ENCODE measurements at places on chromosomes 2 and 18.

DNA sequence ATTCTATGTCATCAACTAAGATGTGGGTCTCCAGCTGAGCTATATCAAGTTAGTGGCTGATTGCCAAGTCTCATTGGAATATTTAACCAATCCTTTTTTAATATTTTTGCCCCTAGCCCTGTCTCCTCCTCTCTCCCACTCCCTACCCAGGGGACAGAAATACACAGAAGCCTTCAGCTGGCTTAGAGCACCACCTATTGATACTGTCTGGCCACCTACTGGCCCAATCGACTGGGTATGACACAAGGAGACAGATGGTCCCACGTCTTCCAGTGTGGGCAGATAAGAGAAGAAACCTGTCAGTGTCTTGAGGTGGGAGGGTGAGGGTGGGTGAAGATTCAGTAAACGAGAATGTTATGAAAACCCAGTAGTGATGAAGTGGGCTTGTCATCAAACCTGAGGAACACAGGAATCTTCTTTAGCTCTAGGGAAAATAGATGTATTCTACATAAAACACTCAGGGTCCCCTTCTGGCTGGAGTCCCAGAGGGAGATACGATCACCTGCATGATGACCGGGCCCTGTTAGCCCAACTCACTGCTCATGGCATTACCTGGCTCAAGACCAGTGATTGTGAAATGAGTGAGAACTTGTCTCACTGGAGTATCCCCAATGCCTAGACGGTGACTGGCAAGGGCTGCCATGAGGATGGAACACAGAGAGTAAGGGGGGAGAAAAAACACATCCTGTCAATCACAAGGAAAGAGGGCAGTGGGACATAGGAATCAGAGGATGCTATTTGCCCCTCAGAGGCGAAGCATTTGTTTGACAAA, 26.7 kb downstream of the POLR1A start:
- peak; percentile 23 for DNase-seq

DNA sequence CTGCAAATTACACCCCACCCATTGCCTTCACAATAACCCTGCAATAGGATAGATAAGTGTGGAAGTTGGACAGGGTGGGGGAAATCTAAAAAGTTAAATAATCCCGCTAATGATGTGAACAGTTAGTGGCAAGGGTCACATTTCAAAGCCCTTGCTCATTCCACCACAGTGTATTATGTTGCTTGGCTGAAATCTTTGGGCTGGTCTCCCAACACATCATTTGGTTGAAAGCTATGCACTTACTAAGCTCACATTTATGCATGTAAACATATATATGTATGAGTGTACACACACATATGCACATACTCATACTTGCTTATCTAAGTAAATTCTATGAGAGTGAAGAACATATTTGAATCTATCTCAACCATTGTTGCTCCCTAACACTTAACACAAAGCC, 197.8 kb downstream of the RDH14 start:
- no peak for DNase-seq

DNA sequence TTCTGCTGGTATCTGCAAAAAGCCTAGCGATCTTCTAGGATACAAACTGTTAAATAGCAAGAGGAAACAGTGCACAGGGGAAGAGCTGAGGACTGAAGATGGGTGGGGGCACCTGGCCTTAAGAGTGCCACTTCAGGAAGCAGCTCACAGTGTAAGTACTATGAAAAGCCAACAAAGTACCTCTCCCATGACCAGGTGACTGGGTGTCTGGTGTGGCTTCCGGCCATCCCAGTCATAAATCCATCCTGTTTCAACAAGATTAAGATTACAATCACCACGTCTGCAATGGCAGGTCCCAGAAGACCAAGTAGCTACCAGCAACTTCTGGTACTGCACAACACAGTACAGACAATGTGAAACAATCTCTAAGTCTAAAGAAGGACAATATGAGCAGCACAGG, 15.9 kb downstream of the ERFE start:
- no peak for DNase-seq

- DNase-seq = no peak
Observed at GRCh38 chr2:109689182-109689930, 75.2 kb downstream of the SOWAHC start.

DNA sequence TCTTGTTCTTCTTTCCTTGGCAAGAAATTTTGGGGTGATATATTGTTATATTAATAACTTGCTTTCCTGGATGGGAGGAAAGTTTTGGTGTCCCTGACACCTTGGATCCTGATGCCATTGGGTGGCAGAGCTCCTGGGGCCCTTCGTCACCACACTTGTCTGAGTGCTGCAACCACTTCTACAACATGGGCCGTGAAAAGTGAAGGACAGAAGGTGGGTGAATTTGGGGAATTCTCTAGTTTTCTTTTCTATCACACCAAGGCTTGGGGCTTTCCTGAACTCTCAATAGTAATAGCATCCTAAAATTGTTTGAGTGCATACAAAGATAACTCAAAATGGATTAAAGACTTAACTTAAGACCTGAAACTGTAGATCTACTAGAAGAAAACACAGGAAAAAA, 10.0 kb downstream of the ACOXL start:
- DNase-seq = no peak

GRCh38 chr2:241947876-241948275, 78.3 kb downstream of the RTP5 start:
- DNase-seq = no peak

- DNase-seq = no peak
Observed at GRCh38 chr2:118459426-118459825, 371.2 kb downstream of the INSIG2 start.

DNA sequence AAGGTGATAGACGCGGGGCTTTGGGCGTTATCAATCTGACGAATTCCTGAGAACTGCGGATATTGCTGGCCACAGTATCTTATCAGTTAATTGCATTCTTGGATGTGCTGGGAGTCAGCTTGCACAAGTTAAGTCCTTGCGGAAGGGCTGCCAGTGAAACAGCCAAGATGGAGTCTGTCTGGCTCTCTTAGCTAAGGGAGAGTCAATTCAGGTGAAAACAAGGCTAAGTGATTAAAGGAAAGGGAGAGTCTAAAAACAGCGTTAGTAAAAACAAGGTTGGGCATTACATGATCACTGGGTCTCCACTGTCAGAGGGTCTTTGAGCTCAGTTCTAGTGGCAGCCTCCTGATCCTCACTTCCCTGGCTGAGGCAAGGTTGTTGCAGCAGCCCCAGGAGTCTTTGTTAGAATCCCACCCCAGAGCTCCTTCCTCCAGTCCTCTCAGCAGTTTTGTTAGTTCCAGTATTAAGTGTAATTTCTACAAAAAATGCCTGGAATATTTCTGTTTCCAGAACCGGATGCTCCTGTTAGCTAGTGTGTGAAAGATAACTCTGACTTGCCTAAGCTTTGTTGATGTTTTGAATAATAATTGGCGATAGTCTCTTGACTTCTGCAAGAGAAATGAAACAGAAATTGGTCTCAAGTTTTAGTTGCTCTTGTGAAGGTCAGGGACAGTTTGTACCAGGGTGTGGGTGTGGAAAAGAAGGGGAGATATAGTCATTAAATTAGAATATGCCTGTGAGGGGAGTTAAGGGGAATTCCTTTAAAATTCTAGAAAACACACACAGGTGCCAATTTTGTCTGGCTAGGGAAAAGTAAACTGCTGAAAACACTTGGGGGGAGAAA, 10.6 kb downstream of the CFLAR start:
- peak; percentile 57 for DNase-seq
